ENCODE measurements at places on chromosomes 4 and X. TPM values are rescaled to one million over a fixed set of nuclear protein-coding genes. Genes with fewer than 3 reads are reported as not detected.

Gene JCHAIN
- 0.36 TPM for polyA plus RNA-seq

Gene RXFP1
- polyA plus RNA-seq: 0.05 TPM

Gene XK
- 3.4 TPM for polyA plus RNA-seq

Gene PLRG1
- polyA plus RNA-seq: 24.6 TPM

Gene CTBP1
- polyA plus RNA-seq: 119 TPM

Gene CDKL5
- polyA plus RNA-seq: 3.3 TPM

DNA sequence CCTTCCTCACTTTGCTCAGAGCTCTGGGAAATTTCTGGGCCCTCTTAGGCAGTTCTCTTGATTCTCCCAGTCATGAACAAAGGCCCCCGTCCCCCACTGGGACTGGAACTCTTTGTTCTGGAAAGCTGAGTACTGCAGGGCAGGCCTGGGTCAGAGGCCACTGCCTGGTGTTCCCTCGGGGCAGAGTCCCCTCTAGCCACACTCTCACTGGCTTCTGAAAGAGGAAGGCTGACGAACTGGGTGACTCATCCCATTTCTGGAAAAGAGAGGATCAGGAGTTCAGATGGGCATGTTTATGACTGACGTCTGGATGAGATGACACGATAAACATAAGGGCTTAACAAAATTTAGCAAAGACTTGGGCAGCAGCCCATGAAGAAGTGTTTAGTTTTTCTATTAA lies 47.7 kb downstream of the DDX3X start:
- DNase-seq: peak; percentile 60

DNA sequence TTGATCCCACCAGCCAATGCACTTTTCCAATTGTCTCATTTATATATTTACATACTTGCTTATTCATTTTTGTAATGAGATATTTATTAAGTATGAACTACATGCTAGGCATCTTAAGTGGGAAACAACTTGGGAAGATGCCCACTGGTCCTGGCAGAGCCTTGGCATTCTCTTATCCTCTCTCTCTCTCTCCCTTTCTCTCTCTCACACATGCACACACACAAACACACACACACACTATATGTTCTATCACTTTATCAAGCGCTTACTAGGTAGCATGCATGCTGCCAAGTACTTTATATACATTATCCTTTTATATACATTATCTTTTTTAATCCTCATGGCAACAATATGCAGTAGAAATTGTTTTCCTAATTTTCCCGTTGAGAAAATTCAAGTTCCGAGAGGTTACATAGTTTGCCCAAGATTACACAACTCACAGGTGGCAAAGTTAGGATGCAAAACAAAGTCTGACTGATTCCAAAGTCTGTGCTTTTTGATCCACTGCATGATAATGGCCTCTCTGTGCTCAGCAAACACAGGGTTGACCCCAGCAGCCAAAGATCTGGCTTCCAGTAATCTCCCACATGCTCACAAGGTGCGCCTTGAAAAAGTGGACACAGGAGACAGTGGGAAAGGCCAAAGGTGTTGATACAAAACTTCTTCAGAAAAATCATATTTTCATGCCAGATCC lies 173.1 kb upstream of the KLF3 start:
- no peak for DNase-seq

- no peak for DNase-seq
Measured at GRCh38 chrX:4935401-4935800, 1222.0 kb upstream of the PRKX start.

GRCh38 chr4:46146993-46147392 lies 23.1 kb upstream of the GABRG1 start:
- no peak for DNase-seq

GRCh38 chrX:133056341-133056740 lies 40.6 kb downstream of the USP26 start:
- no peak for DNase-seq

DNA sequence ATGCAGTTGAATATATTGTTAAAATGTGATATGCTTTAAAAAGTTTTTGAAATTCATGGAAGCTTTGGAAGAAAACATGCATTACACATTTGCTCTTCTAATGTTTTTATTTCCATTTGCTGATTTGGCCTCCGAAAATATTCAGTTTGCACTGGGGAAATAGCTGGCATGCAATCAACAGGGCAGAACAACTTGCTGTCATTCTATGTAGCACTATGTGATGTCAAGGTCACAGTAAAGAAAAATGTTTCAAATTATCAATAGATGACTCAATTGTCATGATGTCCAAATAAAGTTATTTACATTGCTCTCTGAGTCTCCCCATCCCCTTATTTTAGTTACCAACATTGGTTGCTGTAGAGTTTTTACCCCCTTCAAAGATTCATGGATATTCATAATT lies 119.2 kb downstream of the TLL1 start:
- DNase-seq: no peak

DNA sequence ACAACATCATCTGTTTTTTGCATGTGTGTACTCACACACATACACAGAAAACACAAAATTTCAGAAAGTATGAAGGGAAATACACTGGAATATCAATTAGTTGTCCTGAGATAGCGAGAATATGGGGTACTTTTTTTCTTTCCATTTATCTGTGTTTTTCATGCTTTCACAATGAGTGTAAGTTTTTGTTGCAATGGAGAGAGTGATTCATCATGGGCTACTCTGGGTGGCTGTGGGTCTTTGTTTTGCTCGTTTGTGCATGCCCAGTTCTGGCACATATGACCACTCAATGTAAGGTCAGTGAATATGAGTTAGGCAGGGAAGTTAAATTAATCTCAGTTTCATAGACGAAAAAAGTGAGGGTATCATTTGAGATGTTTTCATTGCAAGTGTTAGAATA lies 26.9 kb downstream of the XK start:
- DNase-seq: no peak

DNA sequence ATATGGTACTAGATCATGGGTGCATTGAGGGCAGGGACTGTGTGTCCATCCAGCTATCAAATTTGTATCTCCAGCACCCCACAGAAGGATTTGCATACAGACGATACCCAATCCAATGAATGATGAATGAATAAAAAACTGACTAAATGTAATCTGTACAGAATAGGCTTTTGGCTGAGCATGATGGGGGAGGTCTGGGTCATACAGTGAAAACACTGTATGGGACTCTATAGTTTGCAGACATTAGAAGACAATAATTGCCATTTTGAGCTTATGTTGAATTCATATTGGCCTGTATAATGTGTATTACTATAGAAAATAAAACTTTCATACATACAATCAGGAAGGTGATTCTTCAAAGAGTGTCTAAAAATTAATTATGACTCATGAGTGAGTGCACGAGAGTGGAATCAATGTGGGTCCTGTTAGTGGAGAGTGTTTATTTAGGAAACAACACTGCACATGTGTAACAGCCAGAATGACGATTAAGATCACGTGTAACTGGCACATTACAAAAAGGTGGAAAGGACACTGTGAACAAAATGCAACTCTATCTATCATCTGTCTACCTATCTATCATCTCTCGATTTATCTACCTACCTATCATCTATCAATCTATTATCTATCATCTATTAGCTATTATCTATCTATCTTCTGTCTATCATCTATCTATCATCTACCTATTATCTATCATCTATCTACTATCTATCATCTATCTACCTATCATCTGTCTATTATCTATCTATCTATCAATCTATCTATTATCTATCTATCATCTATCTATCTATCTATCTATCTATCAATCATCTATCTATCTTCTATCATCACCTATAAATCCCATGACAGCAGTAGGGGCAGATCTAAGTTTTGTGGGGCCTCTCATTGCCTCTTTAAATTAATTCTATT lies 201.3 kb downstream of the PTTG2 start:
- DNase-seq: no peak

DNA sequence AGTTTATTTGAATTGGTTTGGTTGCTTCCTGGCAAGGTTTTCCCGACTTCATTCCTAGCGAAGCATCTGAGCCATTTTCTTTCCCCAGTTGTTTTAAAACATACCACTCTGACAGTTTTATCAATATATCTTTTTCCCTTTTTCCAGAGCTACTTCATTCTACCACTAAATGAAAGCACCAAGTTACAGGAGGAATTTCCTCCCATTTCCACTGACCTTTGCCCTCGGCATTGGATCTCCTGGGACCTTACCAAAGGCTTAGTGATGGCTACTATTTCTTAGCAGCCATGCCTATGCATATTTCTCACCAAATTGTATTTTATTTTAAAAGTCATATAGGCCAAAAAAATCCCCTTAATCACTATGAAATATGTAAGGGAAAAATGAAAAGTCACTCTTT lies 150.5 kb downstream of the ZNF330 start:
- DNase-seq: no peak

DNA sequence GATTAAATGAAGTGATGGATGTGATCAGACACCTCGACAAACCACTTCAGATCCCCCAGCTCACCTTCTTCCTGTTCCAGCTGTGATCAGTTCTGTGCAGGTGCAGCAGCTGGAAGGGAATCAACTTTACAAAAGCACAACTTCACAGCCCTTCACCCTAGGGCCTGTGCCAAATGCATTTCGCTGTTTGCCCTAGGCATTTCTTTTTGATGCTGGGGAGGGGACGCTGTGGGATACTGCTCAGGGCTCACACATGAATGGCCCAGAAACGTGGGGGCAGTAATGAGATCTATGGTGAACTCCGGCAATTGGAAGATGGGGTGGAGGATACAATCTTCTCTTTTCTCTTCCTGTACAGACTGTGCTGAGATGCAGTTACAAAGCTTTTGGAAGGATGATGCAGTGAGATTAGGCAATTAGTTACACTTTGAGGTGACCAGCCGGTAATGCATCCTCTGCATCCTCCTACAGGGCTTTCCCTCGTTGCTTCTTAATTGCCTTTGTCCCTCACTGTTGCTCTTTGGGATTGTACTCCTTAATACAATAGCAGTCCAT lies 215.1 kb upstream of the PITX2 start:
- DNase-seq: no peak

DNA sequence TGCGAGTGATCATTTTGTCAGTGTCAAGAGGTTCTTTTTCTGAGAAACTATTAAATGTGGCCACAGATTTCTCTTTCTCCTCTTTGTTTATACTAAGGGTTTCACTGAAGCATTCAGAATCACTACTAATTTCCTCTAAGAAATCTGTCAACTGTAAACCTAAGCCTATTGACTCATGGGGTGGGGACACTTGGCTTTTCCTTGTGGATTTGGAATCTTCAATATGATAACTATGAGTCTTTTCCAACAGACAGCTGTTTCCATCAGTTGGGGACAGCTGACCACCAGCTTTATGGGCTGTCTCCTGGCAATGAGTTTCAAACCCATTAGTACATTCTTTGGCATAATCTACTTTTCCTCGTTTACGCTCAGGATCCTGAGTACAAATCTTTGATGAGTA lies 13.8 kb downstream of the PGRMC1 start:
- no peak for DNase-seq

DNA sequence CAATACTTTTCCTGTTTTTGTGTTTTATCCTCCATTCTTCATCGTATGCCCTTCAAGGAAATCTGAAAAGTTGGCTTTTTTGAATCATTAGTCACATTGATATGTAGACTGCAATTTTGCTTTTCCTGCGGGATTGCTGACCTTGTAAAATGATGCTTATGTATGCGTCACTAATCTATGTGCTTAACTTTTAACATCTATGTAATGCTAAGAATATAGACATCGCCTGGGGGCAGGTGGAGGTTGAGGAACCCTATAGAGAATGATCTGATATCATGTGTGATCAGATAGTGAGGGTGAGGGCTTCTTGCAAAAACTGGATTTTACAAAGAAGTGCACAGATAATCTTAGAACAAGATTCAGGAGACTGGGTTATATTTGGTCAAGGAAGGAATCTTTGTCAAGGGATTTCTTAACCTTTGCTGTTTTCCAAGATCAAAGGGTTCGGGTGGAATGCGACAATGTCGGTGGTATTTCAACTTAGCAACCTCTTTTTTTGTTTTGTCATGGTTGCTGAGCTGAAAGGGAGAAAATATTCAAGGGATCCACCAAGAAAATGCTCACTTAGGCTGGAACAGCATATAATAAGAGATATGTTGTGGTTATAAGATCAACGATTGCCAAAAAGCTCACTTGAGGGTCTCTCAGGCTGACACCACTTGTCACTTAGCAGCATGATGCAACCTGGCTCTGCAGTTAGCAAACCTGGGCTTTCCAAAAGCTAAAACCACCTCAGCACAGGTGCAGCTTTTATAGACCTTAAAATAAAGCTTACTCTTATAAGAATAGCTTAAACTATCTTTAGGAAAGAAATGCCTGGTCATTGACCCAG lies 70.6 kb upstream of the PUDP start:
- no peak for DNase-seq

DNA sequence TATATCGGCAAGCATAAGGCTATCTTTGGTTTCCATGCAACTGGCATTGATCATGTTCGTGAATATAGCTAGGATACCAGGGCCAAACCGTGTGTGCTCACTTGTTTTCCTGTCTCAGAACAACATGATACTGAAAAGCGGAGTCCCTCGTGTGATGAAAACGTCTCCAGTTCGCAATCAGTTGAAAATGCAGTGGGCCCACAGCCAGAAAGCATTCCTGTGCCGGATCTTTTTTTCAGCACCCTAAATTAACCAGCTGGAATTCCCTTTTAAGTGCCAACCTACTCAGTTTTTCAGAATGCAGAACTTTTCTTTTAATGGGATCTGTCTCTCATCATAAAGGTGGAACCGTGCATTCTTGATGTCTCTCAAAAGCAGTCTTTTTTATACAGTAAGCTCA lies 130.8 kb upstream of the FRG1 start:
- no peak for DNase-seq

DNA sequence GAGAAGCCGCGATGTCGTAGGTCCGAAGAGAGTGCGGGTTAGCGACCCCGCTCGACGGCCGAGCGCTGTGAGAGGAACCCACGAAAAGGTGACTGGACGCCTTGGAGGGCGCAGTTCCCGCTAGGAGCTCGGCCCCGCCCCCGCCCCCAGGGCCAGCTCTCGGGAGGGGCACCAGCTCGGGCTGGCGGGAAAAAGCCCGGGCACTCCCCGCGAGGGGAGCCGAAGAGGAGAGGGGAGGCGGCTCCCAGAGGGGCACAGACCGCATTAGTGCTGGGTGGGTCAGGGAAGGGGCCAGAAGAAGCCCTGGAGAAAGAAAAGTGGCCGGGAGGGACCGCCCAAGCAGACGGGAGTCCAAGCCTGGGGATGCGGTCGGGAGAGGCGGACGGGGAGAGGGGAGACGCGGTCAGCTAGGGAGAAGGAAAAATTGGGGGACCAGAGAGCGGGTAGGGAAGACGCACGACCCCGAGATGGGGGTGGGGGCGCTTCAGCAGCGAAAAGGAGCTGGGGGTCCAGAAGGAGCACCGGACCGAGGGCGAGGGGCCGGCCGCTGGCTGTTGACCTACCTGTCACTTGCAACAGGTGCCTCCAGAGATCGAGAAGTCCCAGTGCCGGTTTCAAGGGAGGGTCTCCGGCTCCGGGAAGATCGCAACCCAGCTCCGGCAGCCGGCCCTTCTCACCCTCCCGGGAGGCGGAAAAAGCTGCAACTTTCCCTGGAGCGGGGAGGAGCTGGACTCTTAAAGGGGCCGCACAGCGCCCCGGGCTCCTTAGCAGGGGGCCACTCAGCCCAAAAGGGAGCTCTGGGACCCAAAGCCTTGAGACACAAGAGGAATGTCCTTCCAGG lies at the start of gene SYTL4:
Gene SYTL4 (minus strand): TSS at position 681 of the 841 bp plus-strand sequence. CDS start 30,084 bp downstream, outside the sequence.
- peak; percentile 28 for DNase-seq

GRCh38 chr4:152530600-152530999 lies 5.3 kb downstream of the FBXW7 start:
- no peak for DNase-seq

- DNase-seq: no peak
Measured at GRCh38 chr4:118824141-118824540, 11.8 kb downstream of the SEC24D start.

GRCh38 chr4:164997324-164997723 lies 19.9 kb upstream of the TRIM61 start:
- no peak for DNase-seq

GRCh38 chr4:101071241-101071640 lies 276.1 kb downstream of the PPP3CA start:
- no peak for DNase-seq

- DNase-seq: no peak
Measured at GRCh38 chr4:94523033-94523580, 71.4 kb downstream of the PDLIM5 start.
